ENCODE measurements at places on chromosomes 2 and 18.

DNA sequence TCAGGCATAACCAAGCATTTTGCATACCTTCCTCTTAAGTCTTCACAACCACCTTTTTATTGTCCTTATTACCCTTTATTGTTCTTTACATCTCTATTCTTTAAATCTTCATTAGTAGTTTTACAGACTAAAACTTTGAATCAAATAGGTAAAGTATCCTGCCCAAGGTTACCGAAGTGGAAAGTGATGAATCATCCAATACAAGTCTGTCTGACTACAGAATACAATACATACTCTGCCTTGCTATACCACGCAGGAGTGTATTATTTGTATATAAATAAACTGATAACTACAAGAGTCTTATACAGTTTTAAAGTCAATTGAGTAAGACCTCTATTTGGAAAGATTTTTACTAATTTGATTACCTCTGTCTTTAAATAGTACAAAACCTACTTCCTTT lies 196.0 kb downstream of the ZEB2 start:
- DNase-seq = no peak

DNA sequence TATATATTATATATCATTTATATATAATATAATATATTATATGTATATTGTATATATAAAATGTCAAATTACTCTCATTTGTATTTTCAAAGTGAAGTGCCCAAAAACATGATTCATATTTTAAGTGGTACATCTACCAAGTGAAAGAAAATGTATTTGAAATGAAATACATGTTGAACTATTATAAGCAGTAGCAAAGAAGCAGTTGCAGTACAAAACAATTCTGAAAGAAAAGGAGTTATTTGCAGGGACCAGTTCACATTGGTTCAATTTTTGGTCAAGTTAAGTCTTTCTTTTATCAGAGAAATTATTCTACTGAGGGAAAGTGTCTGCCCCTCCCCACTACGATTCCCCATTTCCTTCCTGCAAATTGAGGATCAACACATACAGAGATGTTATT lies 51.9 kb downstream of the APLF start:
- DNase-seq = no peak

- DNase-seq = peak; percentile 84
These were observed 3.6 kb upstream of the ARL4C start for GRCh38 chr2:234500394-234501006.

GRCh38 chr2:241563031-241563507 lies 4.5 kb downstream of the BOK start:
- DNase-seq = no peak

- DNase-seq = no peak
These were observed 132.2 kb downstream of the AKAIN1 start for GRCh38 chr18:5064841-5065370.

- no peak for DNase-seq
These were observed 127.6 kb upstream of the TANK start for GRCh38 chr2:161032635-161033034.

- DNase-seq = no peak
These were observed 29.9 kb downstream of the PPP1R1C start for GRCh38 chr2:182015334-182016109.

- DNase-seq = no peak
These were observed 84.5 kb downstream of the AFF3 start for GRCh38 chr2:100057901-100058261.

GRCh38 chr2:67879586-67880290 lies 183.1 kb downstream of the C1D start:
- no peak for DNase-seq

- DNase-seq = no peak
These were observed 60.7 kb upstream of the PPM1B start for GRCh38 chr2:44107974-44108373.

- DNase-seq = no peak
These were observed 18.0 kb upstream of the DAPL1 start for GRCh38 chr2:158777077-158777476.

DNA sequence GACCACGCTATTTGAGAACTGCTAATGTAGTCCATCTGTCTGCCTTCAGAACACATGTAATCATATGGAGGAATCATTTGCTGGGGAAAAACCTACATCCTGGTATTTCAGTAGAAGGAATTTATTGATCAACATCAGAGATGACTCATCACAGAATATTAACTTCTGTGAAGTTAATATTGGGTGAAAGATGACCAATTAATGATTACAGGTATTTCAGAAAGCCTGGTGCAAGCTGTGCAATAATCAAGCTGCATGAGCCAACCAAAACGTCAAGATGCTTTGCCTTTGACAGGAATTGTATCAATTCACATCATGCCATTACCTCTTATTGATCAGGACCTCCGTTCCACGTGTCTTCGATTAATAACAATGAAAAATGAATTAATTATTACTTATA lies 9.4 kb upstream of the SPATS2L start:
- no peak for DNase-seq

- DNase-seq = no peak
These were observed 369.1 kb downstream of the ZNF521 start for GRCh38 chr18:24982831-24983230.

GRCh38 chr2:13193075-13193474 lies 476.3 kb downstream of the TRIB2 start:
- DNase-seq = no peak

GRCh38 chr2:76175295-76175694 lies 464.6 kb upstream of the GCFC2 start:
- DNase-seq = no peak

- no peak for DNase-seq
These were observed 2.4 kb downstream of the SPRED2 start for GRCh38 chr2:65429786-65430602.

DNA sequence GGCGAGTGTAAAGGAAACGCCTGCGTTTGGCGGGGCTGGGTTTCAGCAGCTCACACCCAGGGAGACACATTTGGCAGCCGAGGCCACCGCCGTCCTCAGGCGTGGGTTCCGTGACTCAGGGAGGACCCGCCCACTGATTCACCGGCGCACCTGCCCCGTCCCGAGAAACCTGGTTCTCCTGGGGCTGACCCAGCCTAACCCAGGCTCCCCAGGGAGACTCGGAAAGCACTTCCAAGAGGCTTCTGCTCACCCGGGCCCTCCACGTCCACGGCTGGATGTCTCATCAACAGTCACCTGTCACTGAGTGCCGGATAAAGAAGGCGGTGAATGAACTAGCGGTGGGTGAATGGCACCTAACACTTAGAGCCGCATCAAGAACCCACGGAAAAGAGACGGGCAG lies 126.4 kb upstream of the CTDP1 start:
- no peak for DNase-seq

- no peak for DNase-seq
These were observed 40.3 kb downstream of the KCNS3 start for GRCh38 chr2:17918789-17919188.

- no peak for DNase-seq
These were observed 78.5 kb downstream of the TANC1 start for GRCh38 chr2:159046966-159047365.

GRCh38 chr2:225431105-225431863 lies 31.8 kb downstream of the NYAP2 start:
- DNase-seq = no peak

DNA sequence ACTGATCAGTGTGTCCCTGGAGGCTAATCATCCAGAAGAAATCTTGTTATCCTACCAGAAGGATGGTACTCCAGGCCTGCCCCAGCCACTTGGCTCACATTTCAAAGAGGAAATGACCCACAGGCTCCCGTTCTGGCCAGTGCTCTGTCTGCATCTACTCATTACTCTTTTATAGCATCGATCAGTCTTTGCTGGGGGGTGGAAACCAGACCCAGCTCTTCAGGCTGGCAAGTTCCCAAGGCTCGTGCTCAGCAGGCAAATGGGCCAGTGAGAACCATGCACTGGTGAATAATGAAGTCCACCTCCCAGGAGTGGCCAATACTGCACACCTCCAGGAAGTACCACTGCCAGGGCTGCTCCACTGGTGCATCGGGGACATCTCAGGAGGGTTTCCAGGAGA lies 38.8 kb downstream of the DNER start:
- DNase-seq = no peak

DNA sequence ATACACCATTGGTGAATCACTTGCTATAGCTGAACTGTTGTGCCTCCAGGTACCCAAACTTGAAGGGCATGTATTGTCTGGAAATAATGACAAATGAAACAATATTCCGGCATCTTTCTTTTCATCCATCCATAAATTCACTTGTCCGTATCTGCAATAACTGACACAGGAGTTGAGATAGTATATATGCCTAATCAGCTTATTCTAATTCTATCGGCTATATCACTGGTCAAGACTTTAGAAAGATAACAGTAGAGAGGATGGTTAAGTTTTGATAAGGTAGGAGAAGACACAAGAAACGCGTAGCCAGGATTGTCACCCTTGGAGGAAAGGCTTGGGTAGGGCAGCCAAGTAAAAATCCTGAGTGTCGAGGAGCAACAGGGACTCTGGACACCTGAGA lies 1634.6 kb upstream of the CELF4 start:
- DNase-seq = no peak

DNA sequence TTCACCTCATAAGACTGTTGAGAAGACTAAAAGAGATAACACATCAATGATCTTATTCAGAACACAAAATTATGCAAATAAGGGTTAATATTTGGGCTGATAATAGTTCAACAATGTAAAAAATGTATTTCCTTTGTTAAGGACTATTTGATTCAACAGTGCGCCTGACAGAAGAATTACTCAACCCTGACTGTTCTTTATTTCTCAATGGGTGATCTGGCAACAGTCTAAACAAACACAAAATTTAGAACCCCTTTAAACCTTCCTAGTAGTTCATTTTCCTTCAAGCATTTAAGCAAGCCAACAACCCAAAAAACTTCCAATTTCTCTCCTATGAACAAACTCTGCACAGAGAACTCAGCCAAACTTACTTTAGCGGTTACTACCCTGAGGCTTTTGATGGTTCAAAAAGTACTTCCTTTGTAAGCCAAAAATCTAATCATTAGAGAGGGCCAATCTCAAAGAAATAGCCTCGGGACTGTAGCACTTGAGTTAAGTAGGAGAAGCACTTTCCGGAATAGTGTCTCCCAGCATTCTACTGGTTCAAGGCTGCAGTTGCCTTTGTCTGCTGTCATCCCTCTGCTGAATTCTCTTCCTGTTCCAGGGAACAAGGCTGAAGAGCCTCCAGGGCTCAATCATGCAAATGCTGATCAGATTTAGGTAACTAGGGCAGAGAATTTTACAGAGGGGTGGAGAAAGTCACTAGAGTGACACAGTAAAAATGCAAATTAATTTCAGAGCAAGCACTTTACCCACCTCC lies 40.9 kb upstream of the MAPK4 start:
- DNase-seq = no peak

- no peak for DNase-seq
These were observed 42.8 kb downstream of the SCRN3 start for GRCh38 chr2:174438146-174438886.

- DNase-seq = no peak
These were observed 69.9 kb upstream of the DTNB start for GRCh38 chr2:25743132-25743830.

DNA sequence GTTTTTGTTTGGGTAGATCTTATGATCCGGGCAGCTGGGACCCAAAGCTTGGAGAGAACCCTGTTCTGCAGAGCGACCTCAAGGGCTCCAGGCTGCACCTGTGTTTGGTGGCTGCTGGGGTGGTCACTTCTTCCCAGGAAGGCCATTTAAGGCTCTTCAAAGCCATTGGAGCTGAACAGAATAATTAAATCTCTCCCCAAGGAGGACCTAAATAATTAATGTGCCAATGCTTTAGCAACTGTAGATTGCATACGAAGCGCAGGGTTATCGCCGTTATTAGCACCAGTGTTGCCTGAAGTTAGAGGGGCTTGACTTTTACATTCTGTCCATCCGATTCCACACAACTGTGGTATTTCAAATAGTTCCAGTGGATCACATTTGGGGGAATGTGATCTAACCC lies 251.4 kb downstream of the ATAD2B start:
- DNase-seq = no peak
